ENCODE measurements at places on chromosomes 1 and 21.

GRCh38 chr1:230877924-230878590 lies 9.7 kb upstream of the C1orf198 start:
- DNase-seq = no peak

DNA sequence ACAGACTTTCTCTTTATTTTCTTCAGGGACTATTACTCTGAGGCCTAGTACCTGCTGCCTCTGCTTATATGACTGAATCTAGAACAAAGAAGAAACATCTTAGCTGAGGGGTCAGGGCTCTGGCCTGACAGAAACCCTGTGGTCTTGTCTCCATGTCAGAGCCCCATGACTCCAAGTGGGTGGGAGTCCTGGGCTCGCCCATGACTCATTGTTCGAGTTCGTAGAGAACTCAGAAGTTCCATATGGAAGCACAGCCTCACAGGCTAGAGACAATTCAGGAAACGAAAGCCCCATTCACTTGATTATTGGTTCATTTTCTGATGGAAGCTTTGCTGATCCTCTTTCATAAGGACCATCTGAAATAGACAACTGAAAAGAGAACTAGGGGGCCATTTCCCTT lies 73.2 kb downstream of the CD58 start:
- DNase-seq = peak; percentile 62

DNA sequence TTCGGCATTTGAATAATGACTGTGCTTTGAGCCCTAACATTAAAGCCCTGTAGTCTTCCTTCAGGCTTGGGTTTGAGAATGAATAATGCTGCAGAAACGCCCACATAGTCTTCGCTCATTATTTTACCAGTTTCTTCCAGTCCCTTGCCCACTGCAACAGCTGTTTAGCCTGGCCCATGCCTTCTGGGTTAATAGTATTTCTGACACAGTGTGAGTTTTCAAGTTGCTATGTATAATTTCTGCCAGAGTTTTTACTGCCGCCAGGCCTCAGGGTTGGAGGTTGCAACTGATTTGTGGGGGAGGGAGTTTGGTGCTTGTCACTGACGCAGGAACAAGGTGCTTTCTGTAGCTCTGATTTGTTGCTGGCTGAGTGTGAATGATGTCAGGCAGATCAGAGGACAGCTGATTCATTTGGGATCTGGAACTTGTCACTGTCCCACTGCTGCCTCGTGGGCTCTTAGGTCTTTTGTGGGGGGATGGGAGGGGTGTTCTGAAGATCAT lies 109.8 kb downstream of the MAST2 start:
- DNase-seq = peak; percentile 95

DNA sequence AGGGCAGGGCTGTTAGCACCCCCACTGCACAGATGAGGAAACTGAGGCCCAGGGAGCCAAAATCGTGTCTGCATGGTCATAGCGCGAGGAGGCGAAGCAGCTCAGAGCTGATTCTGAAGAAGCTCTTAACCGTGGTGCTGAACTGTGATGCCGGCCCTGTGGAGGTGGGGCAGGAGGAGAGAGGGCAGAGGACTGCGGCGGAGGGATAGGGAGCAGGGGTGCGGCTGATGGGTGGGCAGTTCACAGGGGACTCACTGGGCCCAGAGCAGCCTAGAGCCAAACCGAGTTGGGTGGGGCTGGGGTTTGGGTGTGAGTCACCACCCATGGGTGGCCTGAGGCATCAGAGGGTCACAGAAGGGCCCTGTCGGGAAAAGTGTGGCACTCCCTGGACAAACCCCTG lies 74.7 kb downstream of the RAP1GAP start:
- DNase-seq = peak; percentile 48

- DNase-seq = no peak
These were observed 329.8 kb upstream of the PKN2 start for GRCh38 chr1:88354256-88354655.

- DNase-seq = peak; percentile 78
These were observed 29.6 kb upstream of the CADM3 start for GRCh38 chr1:159141584-159142390.
